ENCODE measurements at places on chromosomes 3 and 15. TPM values are rescaled to one million over a fixed set of nuclear protein-coding genes. Genes with fewer than 3 reads are reported as not detected.

TTLL13 gene
- 0.36 TPM for total RNA-seq

POLQ gene
- total RNA-seq, result 5.5 TPM

MOBP gene
- total RNA-seq, result 0.73 TPM

CCDC39 gene
- total RNA-seq, result 0.54 TPM

UBA7 gene
- total RNA-seq, result 5.7 TPM

ARL14 gene
- total RNA-seq, result not detected

CIB2 gene
- total RNA-seq, result 18.0 TPM

ZNF774 gene
- total RNA-seq, result 6.1 TPM

TUSC2 gene
- total RNA-seq, result 11.4 TPM

FHIT gene
- total RNA-seq, result 5.4 TPM

PPARG gene
- 2.7 TPM for total RNA-seq

NR1I2 gene
- total RNA-seq, result 0.36 TPM

TMEM45A gene
- 4.0 TPM for total RNA-seq

CCDC12 gene
- 23.0 TPM for total RNA-seq

NANOGP8 gene
- total RNA-seq, result 0.91 TPM

SPG11 gene
- total RNA-seq, result 116 TPM

SCAANT1 gene
- not detected for total RNA-seq

Data from cerebellum (tissue), 4 donors.